Neural progenitor cell (in vitro differentiated cells): ENCODE measurements at places on chromosomes 12 and 14.

DNA sequence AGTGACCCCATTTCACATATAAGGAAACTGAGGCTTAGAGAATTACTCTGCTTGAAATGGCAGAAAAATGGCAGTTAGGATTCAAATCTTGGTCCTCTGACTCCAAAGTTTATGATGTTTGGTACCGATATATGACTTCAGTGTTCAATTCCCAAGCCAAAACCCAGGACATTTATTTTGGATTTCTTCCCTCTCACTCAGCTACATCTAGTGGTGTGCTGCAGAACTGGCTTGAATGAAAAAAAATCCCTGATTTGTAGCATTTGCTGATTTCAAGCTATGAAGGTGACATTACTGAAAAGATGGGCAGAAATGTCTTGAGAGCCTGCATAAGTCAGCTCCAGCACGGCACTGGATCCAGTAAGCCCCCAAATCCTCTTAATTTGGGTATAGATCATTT lies 106.4 kb downstream of the EFCAB11 start:
- no peak for DNase-seq

DNA sequence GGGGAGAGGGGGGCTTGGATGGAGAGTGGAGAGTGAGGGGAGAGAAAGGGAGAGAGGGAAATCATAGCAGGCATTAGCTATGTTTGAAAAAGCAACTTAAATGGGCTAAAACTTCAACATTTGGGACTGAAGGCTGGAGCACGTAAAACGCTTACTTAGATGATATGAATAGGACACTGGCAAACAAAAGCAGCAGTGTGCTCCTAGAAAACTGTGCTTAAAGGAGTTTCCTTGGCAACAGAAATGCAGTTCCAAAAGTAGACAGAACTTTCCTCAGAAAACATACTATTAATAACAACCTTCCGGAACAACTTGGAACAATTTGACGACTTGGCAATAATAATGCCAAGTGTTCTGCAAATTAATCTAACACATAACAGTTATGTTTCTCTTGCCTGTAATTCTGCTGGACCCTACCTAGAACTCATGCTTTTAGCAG lies 235.5 kb upstream of the NPAS3 start:
- DNase-seq, result no peak

- no peak for DNase-seq
Observed at GRCh38 chr12:11754256-11754655, 104.8 kb downstream of the ETV6 start.

DNA sequence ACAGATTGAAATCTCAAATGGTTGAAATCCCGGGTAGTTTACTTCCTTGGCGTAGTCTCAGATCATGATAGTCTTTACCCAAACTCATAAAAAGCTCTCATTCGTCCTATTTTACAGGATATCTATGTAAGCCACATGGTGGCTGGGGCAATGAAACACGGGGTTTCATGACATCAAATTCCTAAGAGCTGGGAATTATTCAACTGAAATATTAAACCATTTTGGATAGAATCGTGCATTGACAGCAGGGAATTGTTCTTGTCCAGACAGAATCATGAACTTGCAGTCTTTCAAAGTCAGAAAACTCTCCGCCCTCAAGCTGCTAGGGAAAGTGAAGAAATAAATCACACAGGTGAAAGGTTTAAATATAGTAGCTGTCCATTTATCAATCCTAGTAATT lies 33.2 kb upstream of the PRKAB1 start:
- DNase-seq, result no peak

DNA sequence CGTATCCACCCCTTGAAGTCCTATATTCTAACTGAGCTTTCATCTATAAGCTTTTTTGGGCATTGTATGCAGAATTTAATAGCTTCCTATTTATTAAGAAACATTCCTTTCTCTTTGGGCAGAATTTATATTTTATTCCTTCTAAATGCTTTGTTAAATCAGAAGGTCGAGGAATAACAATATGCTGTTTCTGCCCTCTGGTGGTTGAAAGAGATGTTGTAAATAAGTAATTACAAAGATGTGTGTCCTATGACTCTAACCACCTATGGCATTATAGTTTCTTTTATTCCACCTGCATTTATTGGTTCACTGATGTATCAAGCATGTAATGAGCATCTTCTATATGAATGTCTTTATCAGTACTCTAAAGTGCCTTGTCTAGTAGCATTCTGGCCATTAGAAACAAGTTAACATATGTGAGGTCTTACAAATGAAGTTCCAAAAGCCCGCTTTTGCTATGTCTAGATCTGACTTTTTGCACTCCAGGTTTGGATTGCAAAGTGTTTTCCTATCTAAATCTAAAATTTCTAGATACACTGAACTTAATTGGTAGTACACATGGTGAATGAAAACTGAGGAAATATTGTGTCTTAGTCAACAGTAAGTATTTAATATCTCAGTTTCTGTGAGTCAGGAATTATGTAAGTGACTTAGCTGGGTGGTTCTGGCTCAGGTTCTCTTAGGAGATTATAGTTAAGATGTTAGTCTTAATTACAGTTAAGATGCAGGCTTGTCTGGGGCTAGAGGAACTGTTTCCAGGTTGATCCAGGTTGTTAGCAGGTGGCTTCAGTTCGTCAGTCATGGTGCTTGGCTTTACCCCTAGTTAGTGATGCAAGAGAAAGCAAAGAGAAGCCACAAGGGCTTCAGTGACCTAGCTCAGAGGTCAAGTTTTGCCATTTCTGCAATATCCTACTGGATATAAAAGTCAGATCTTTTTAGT lies 57.5 kb downstream of the PLEKHA5 start:
- DNase-seq, result peak; percentile 65

DNA sequence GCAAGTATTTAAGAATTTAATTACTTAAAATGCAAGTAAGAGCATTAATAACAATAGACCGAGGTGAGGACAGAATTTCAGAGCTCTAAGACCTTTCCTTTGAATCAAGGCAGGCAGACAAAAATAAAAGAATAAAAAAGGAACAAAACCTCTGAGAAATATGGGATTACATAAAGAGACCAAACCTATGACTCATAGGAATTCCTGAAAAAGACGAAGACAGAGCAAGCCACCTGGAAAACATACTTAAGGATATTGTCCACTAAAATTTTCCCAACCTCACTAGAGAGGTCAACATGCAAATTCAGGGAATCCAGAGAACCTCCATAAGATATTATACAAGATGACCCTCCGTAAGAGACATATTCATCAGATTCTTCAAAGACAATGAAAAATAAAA lies 325.1 kb downstream of the AEBP2 start:
- DNase-seq, result no peak

- no peak for DNase-seq
Observed at GRCh38 chr12:130925666-130926015, 28.1 kb upstream of the ADGRD1 start.

DNA sequence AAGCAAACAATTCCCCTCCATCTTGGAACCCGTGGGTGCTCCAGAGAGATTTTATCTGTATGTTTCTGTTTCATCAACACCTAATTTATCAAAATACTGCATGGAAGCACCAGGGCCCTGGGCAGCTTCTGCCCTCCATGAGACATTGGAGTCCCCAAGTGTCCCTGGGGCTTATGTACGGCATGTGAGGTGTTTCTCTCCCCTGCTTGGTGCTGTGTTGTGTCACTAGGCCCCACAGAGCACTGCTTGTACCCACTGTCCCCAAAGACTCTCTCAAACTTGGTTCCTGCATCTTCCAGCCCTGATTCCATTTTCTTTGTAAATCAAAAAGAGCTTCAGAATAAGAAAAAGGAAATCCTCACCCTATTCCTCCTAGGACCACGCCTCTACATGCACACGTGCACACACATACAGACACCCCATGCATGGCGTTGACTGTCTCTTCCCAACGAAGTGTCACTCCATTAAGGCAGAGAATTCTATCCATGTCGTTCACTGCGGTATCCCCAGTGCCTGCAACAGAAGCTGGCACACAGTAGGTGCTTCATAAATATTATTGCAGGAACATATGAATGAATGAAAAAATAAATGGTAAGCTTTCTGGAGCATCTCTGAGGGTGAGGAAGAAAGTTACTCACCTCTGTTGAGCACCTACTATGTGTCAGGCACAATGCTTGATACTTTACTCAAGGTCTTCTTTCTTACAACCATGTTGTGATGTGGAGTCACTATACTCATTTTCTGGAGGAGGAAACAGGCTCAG lies 191.6 kb downstream of the DICER1 start:
- no peak for DNase-seq

DNA sequence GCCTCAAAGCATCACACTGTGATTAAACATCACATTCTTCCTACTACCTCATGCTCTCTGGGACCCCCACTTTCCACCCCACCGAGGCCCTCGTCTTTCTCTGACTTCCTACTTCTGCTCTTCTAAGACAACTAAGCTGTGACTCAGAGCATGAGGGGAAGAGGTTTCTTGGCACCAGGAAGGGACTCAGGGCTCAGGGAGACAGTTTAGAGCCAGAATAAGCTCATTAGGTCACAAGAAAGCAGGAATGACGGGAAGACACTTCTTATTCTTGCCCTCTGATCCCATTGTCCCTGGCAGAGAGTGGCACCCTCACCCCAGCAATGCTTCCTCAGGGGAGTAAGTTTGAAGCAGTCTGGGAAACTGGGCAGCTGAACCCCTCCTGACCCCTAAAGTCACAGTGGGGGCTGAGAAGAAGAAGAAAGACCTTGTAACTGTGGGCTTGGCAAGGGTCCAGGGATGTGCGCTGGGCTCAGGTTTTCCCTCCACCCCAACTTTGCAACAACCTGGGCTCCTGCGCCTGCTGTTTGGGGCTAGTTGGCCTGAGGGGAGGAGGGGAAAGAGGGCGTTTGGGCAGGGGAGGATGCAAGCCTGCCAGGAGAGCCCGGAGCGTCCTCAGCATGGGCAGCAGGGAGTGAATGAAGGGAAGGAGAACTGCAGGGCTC lies 64.6 kb upstream of the ACTN1 start:
- DNase-seq, result no peak

DNA sequence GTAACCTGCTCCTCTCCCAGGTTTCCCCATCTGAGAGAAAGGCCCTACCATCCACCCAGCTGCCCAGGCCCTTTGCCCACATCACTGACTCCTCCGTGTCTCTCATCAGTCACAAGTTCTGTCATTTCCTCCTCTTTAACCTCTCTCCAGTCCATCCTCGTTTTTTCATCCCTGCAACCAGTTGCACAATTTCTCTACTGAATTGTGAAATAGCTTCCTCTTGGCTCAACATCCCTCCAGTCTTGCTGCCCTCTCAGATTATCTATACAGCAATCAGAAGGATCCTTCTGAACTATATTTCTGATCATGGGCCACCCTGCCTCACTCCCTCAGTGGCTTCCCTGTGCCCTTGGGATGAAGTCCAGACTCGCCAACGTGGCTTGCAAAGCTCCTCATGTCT lies 6.8 kb downstream of the FAM161B start:
- DNase-seq, result no peak

DNA sequence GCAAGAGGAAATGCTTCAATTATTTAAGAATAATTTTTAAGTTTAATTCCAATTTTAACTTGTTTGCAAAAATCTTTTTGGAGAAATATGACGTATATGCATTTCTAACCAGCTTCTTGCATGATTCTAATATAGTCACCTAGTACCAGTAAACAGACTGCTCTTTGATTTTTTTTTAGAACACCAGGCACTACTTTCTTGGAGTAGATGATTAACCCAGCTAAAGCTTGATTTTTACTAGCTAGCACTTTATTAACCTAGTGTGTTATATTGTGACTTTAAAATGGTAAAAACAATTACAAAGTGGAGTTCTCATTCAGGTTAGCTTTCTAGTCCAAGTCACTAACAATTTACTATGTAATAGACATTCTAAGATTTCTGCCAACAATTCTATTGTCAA lies 32.6 kb upstream of the FGD4 start:
- no peak for DNase-seq

- no peak for DNase-seq
Observed at GRCh38 chr12:13218641-13219040, 22.1 kb downstream of the EMP1 start.

DNA sequence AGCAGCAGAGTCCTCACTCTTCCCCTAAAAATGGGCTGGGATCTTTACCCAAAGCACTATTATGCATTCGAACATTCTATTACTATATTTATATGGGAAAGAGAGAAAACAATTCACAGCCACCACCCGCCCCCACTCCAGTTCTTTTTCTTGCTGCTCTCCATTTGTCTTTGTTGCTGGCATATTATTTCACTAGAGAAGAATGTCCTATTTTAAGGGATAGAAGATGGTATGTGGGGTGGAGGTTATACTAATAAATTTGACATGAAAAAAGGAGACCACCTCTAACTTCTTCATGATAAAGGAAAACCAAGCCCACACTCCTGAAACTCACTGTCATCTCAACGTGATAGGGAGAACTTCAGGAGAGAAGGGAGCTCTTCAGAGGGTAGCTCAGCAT lies 28.5 kb upstream of the NTF3 start:
- no peak for DNase-seq

DNA sequence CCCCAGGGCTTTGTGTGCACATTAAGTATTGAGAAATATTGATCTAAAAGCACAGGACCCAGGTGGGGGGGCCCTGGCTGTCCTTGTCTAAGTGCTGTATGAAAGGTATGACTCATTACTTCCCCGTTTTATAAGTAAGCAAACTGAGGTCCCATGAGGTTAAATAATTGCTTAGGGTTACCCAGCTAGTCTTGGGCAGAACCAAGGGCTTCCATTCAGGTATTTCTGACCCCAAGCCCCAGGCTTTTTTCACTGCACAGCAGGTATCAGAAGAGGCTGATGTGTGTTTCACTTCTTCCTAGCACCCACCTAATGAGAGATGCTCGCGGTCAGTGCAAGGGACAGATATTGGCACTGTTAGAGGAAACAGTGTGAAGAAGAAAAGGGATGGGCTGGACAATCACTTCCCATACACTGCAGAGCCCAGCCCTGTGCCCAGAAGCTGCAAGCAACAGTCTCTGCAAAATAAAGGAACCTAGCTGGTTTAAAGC lies 4.7 kb upstream of the TC2N start:
- DNase-seq, result no peak

- no peak for DNase-seq
Observed at GRCh38 chr14:32336702-32337101, 7.6 kb downstream of the AKAP6 start.

- peak; percentile 44 for DNase-seq
Observed at GRCh38 chr14:36021030-36021422, 155.5 kb downstream of the PTCSC3 start.
